ENCODE measurements at places on chromosomes 11 and 22. TPM values are rescaled to one million over a fixed set of nuclear protein-coding genes. Genes with fewer than 3 reads are reported as not detected.

DNA sequence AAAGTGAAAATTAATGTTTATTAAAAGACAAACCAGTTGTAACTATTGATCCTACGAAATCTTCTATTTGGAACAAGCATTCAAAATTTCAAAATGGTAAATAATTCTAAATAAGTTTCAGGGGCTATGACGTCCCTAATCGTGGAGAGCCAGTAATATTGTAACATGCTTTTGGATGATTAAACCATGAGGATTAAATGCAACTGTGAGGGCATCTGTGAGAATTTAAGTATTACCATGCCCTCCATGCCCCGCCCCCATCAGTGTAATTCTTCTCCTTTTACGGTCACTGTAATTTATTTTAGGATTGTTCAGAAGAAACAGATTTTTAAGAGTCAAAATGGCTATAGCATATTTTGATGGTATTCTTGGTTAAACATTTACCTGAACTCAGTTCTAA, 133.2 kb downstream of the APOL5 start:
- no peak for DNase-seq

GRCh38 chr22:21837248-21837979, 30.0 kb downstream of the MAPK1 start:
- no peak for DNase-seq

The IGSF22 gene
- total RNA-seq, result 1.1 TPM

GRCh38 chr11:116072601-116073410, 568.6 kb upstream of the CADM1 start:
- DNase-seq, result no peak

The HEPN1 gene
- not detected for total RNA-seq

GRCh38 chr11:100224541-100225034, 462.5 kb upstream of the ARHGAP42 start:
- no peak for DNase-seq

The GRIK4 gene
- 12.2 TPM for total RNA-seq

DNA sequence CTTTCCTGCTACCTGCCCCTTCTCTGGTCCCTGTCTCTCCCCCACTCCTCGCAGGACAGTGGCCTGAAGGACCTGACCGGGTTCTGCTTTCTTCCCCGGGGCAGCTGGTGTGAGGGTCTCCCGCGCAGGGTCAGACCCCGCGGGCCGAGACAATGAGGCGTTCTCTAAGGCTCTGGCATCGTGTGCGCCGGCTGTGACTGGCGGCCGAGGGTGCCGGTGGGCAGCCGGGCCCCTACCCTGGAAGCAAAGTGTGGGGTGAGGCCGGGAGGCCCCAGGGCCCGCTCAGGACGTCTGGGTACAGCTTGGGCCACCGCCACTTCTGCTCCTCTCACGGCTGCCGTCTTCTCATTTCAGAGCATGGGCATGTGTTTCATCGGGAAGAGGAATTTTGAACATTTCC, 16.3 kb downstream of the TRMU start:
- no peak for DNase-seq

GRCh38 chr22:17085277-17086181, 729 bp downstream of the IL17RA start:
- no peak for DNase-seq

DNA sequence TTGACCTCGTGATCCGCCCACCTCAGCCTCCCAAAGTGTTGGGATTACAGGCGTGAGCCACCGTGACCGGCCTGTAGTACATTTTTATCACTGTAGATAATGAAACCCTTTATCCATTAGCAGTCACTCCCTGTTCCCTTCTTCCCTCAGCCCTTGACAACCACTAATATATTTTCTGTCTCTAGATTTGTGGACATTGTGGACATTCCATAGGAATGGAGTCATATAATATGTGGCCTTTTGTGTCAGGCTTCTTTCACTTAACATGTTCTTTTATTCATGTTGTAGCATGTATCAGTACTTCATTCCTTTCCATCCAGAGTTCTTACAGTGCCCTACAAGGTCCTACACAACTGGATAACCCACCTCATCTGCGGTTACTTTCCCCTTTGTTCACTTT, 30.5 kb downstream of the RRM1 start:
- DNase-seq, result no peak

The MOV10L1 gene
- total RNA-seq, result 3.6 TPM

GRCh38 chr11:22659783-22660182, 6.6 kb upstream of the GAS2 start:
- DNase-seq, result no peak

The IL17REL gene
- total RNA-seq, result not detected

The P2RX3 gene
- not detected for total RNA-seq

DNA sequence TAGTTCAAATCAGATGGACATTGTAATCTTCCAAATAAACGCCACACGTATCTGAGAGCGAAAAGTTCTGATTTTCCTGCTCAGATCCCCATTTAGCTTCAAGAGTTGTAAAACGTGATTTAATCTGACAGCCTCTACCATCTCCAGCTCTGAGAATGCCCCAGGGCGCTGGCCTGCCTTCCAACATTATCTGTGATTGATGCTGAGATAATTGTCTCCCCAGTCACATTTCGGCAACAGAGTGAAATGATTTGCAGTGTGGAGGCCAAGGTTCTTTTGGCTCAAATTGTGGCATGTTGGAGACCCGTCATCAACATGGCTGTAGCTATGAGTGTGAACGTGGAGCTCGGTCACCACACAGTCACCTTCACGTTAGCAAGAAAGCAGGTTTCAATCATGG, 283.4 kb downstream of the BRD1 start:
- DNase-seq, result no peak

GRCh38 chr11:20824773-20825172, 155.4 kb downstream of the NELL1 start:
- DNase-seq, result no peak

The SLC5A12 gene
- not detected for total RNA-seq

The NCAM1 gene
- total RNA-seq, result 578 TPM

The CCDC73 gene
- total RNA-seq, result not detected

The XKR3 gene
- not detected for total RNA-seq

The SMTNL1 gene
- total RNA-seq, result not detected

The MRGPRX4 gene
- not detected for total RNA-seq

- DNase-seq, result no peak
Observed at GRCh38 chr11:1822648-1823375, 12.0 kb upstream of the SYT8 start.

GRCh38 chr11:62504158-62504973, 42.2 kb downstream of the AHNAK start:
- no peak for DNase-seq

DNA sequence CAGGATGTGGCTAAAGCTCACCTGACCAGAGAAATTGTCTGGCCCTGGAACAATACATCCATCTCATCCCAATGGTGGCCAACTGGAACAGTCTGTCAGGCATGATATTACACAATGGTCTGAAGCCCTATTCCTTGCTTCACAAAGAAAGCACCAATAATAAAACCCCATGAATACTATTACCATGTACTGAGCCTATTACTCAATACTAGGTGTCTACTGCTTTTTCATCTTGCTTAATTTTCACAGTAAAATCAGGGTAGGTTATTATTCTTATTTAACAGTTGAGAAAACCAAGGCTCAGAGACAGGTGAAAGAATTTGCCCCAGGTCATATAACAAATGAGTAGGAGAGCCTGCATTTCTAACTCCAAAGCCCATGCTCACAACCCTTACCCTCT, 68.9 kb upstream of the CAPRIN1 start:
- DNase-seq, result no peak

- no peak for DNase-seq
Observed at GRCh38 chr22:35839841-35840301, 122.2 kb downstream of the APOL5 start.

- DNase-seq, result no peak
Observed at GRCh38 chr11:26992031-26992541, 1.8 kb upstream of the FIBIN start.

- no peak for DNase-seq
Observed at GRCh38 chr11:104098132-104098531, 61.7 kb downstream of the DDI1 start.

The PLAAT3 gene
- 139 TPM for total RNA-seq

DNA sequence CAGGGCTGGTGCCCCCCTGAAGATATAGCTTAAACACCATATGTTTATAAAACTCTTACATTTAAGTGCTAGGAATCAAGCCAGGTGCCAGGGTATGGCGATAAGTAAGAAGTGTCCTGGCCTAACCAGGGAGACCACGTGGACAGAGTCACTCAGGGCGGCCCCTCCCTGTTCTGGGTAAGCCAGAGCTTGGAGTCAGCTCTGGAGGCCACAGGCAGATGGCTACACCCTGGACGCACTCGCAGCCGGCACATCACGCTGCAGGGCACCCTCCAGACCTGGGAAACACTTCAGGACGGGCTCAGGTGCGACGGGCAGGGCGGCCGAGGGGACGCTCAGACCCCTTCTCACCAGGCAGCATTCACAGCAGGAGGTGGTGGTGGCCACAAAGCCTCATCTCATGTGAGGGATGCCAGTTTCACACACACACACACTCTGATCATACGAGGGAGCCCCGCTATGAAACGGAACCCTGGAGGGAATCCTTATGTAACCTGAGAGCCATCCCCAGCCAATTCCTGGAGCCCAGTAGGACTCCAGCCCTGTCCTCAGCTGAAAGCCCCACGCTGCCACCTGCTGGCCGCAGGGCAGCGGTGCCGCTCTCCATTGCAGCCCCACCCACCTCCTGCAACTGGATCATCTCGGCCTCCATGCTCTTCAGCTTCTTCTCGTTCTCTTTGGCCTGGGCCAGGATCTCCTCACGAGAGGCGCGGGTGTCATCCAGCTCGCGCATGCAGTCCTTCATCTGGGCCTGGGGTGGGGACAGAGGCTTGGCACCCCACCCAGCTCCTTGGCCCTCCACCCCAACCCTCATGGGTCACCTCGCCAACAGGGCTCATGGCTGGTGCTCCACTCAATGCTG, 33.4 kb downstream of the APOL1 start:
- peak; percentile 84 for DNase-seq

- DNase-seq, result no peak
Observed at GRCh38 chr11:130606781-130607511, 158.5 kb downstream of the ADAMTS15 start.

GRCh38 chr22:39253435-39254070, 8.8 kb upstream of the PDGFB start:
- DNase-seq, result peak; percentile 63

DNA sequence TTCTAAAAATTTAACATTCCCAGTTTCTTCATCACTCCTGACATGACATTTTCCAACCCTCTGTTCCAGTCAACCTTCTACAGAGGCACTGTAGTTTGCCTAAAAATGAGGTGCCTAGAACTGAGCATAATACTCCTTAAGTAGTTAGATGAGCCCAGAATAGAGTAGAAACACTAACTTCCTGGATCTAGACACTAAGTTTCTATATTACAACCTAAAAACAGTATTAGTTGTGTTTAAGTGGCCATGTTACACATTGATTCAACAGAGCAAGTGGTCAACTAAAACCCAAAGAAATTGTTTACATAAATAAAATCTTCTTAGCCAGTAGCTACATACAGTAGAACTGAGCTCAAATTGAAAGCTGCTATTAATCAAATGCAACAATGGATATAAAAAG, 1.3 kb downstream of the HPS5 start:
- no peak for DNase-seq

The MPEG1 gene
- total RNA-seq, result 0.77 TPM

The SPDYC gene
- not detected for total RNA-seq

DNA sequence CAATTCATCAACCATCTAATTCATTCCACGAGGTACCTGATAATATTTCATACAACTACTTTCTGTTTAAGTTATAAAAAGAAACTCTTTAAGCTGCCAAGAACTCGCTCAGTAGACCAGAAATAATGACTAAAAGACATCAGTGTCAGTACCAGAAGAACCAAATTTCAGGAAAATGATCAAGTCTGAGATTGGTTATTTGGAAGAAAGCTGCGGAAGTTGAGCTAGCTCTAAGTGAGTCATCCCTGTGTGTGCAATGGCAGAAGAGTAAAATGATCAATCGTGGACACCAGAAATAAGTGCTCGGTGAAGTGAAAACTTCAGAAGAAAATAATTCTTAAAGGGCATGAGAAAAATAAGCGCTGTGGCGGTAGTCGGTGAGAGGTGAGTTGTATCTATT, 933.2 kb upstream of the CHORDC1 start:
- DNase-seq, result no peak

DNA sequence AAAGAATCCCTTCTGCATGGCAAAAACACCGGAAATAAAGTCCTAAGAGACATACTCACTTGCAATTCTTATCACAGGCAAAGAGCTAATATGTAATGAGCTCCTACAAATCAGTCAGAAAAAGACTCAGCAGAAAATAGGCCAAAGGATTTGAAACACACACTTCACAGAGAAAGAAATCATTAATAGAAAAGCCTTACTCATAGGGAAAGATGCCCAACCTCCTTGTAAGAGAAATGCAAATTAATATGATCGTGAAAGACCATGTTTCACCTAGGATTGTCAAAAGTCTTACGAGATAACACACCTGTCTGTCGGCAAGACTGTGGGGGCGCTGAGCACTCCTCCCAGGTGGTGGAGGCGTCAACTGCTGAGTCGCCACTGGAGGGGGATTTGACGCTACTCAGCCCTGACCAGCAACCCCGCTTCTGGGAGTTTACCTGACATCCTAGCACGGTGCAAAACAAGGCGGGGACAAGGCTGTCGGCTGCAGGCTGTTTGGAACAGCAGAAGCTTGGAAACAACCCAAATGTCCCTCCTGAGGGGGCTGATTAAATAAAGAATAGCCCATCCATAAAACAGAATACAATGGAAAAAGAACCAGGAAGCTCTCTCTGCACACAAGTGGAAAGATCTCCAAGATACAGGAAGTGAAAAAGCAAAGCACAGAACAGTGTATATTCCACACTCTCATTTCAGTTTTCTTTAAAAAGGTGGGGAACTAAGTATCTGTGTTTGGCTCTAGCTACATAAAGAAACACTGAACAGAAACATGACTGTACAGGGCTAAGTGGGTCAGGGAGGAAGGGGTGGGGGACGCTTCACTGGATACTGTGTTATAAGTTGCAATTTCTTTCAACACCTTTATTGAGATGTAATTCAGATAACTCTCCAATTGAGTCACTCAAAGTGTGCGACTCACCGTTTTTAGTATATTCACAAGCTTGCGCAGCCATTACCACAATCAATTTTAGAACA, 11.5 kb downstream of the CSNK1E start:
- DNase-seq, result no peak

The GNG3 gene
- total RNA-seq, result 145 TPM

The MIOX gene
- total RNA-seq, result not detected

GRCh38 chr11:86374586-86374985, at the start of gene CCDC81:
CCDC81 (plus strand) TSS chr11:86374887; CDS start chr11:86375164, 277 bp downstream.
- DNase-seq, result no peak

The PKNOX2 gene
- total RNA-seq, result 66.1 TPM

Data from dorsolateral prefrontal cortex (tissue), 122 donors.